ENCODE measurements at places on chromosomes 7 and 10.
A peak's percentile ranks its signal among the peaks of the same experiment; 100 is the strongest.

DNA sequence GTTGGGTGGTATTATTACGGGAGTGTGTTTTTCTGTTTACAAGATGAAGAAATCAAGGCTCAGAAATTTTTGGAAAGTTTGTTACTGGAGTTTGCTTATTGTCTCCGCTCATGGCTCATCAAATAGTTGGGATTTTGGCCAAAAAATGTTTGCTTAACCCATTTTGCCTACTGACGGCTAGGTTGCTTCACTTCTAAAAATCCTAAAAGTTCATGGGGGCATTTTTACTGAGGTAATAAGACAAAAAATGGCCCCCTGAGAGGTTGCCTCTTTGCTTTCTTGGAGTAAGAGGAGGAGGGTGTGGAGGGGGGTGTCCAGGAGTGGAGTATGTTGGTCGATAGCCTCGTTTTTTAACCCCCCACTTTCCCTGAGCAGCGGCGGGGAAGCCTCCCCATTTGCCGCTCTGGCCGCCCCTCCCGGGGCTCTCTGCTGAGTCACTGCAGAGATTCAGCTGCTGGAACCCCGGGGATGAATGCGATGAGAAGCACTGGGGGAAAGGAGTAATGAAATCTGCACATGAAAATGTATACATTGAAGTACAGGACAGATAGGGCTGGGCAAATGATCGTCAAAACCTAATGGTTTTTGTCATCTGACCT lies 1.5 kb downstream of the MEST start:
- no peak for DNase-seq

- DNase-seq = peak; percentile 91
Measured at GRCh38 chr7:92731335-92732063, 104.9 kb downstream of the CDK6 start.

- no peak for DNase-seq
Measured at GRCh38 chr10:133023216-133023843, 64.4 kb upstream of the ADGRA1 start.

- DNase-seq = peak; percentile 53
Measured at GRCh38 chr7:17706734-17707133, 233.6 kb downstream of the SNX13 start.

DNA sequence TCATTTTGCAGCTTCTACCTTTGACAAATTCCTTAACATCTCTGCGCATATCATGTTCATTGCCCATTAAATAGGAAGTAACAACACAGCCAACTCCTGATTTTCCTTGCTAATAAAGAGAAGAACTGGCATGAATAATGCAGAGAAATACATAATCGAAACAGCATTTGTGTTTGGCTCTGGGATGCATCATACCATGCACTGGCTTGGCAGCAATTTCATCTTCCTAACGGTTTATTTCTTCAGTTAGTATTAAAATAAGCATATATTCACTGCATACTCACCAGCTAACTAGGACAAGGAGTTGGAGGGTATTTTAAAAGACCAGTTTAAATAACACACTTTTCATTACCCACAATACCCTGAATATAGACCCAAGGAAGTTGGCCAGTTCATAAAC lies 132.5 kb downstream of the ITGA8 start:
- DNase-seq = no peak

DNA sequence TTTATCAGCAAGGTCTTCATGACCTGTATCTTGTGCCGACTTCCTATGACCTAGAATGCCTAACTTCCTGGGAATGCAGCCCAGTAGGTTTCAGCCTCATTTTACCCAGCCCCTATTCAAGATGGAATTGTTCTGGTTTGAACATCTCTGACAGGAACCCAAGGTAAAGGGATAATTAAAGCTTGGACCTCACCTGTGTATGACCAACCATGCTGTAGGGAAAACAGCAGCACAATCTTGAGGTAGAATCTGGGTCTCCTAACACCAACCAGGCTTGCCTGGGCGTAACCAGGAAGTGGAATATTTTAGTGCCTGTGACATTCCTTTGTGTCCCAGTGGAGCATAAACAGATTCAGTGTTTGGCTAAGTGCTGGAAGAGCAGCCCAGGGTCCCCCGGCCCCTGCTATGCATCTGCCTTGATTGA lies 94.1 kb downstream of the PFKFB3 start:
- no peak for DNase-seq

DNA sequence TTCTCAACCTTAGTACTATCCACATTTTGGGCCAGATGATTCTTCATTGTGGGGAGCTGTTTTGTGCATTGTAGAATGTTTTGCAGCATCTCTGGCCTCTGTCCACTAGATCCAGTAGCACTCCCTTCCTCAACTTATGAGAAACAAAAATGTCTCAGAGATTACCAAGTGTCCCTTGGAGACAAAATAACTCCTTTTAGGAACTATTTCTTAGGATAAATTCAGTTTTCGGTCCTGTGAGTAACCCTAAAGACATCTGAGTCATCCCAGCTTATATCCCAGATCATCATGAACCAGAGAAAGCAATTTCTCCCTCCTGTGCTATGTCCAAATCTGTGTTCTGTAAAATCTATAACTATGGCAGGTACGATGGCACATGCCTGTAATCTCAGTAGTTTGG lies 266.6 kb upstream of the PHYHIPL start:
- DNase-seq = no peak

- peak; percentile 73 for DNase-seq
Measured at GRCh38 chr7:1912593-1913465, 242.8 kb downstream of the ELFN1 start.

DNA sequence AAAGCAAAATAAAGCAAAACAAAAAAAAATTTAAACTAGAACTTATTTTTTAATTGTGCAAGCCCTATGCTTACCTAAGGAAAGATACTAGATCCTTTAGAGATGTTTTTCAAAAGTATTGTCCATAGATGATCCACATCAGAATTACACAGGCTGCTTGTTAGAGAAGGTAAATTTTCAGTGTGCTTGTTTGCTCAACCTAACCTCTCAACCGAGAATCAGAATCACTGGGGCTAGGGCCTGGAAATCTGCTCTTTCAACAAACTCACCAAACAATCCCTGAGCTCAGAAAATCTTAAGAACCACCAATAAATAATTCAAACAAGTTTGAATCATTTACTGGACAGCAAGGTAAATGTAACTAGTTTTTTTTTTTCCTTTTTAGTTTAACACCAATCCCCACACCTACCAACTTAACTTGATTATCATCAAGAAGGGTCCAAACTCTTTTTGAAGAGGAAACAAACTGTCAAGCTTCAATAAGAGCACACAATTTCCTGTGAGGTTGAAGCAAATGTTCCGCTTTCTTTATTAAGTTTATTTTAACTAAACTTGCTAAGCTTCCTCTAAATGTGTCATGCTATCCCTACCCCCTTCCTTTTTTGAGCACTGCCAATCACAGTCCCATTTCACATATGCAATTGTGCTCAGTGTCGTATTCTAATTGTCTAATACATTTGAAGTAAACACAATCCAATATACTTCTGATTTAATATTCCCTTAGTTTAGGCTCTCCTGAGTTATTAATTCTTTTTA lies 7.4 kb upstream of the TSPAN33 start:
- peak; percentile 76 for DNase-seq

GRCh38 chr10:6607778-6608177 lies 27.7 kb upstream of the PRKCQ start:
- DNase-seq = peak; percentile 6

GRCh38 chr7:151484971-151485707 lies 34.6 kb downstream of the RHEB start:
- peak; percentile 80 for DNase-seq

DNA sequence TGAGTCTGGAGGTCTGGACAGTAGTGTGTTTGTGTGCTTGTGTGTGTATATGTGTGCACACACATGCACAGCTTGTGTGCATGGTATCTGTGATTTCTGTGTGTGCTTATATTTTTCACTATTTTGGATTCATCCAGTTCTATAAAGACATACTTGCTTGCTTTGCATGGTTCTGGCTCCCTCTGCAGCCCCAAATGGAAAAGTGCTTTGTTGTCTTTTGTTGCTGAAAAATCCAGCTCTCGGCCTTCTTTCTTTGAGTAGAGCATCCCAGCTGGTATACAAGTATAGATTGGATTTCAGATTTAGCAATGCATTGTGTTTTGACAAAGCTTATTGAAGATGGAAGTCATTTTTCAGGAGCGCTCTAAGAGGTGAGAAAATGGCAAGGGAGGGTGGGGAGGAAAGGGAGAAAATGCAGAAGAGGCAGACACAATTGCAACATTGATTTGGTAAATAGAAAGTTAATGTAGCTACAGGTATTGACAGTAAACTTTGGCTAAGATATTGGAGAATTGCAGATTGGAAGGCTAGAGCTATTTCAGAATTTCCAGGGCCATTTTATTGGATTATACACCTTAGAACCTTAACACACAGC lies 333.9 kb downstream of the AUTS2 start:
- peak; percentile 23 for DNase-seq

- no peak for DNase-seq
Measured at GRCh38 chr10:29470843-29471543, 163.8 kb downstream of the SVIL start.

DNA sequence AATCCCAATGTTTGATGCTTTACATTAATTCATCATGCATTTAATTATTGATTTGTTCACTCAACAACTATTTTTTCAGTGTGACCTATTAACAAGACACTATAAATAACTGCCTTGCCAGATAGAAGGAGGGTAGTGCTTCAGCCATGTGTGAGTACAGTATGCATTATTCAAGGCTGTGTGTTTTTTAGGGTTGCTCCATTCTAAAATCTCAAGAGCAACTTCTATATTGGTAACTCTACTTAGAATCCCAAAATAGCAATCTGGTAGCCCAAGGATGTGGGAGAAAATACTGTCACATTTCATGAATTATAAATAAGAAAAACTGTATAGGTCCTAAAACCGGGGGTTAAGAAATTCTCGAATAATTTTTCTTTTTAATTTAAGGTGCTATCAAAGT lies 69.9 kb downstream of the ENO4 start:
- DNase-seq = no peak

- no peak for DNase-seq
Measured at GRCh38 chr10:28715246-28715645, 37.9 kb downstream of the BAMBI start.

DNA sequence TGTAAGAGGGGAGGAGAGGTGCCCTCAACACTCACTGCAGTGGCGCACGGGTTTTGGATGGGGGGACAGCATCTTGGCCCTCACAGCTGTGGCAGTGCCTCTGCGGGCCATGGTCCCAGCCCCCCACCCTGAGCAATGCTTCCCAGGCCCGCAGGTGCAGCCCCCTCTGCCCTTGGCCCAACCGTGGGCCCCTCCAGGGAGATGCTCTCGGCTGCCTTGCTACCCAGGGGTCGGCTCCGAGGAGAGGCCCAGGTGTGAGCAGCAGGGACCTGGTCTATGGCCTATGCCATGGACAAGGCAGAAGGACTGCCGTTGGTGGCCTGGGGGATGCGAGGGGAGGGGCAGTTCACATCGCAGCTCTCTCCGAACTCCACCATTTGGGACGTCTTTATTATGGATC lies 159.2 kb downstream of the RNF216 start:
- no peak for DNase-seq

DNA sequence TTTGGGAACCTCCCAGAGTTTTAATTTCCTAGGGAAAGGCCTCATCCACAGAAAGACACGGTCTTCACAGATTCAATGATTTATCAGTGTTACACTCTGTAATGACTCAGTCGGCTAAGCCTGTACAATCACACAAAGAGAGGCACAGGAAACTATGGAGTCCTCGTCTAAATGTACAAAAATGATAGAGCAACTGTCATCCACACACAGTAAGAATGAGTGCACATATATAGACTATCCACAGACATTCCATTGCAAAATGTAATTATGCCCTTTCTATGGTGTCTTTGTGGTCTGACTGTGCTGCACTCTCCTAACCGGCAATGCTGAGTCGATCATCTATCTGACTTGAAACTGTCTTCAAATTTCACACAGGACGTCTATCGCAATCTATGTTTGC lies 3.5 kb upstream of the NAMPT start:
- DNase-seq = no peak

DNA sequence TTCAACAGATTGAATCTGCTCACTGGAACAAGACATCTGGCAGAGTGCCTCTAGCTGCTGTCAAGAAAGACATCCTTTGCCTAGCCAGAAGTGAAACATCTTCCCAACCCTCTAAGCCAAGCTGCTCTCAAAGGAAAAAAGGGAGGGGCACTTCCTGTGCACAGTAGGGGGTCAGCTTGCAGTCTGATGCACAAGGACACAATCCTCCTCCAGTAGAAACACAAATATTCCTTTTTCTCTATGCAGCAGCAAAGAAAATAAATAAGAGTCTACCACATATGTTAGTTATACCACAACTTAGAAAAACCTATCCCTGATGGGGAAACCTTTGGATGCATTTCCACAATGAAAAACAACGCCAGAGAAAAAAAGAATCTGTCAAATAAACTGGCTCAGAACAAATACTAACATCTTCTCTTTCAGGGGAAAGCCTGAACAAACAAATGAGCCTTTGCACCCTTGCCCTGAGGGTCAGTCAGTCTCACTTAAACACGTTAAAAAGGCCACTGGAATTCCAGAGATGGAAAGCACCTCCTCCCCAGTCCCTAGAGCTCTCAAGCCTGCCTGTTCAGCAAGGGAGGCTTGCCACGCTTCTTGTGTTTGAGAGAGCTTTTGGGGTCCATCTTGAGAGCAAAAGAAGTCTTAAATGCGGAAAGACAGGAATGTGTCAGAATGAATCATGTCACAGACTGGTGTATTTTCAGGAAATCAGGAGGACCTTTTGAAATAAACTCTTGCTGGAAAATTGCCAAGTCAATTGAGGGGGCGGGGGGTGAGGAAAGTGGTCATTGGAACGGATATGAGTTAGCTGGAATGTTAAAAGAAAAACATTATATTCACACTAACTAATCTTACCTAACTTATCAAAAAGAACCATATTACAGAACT lies 7.5 kb downstream of the LAMB1 start:
- DNase-seq = no peak

- DNase-seq = no peak
Measured at GRCh38 chr10:22724773-22725172, 10.4 kb upstream of the PIP4K2A start.

DNA sequence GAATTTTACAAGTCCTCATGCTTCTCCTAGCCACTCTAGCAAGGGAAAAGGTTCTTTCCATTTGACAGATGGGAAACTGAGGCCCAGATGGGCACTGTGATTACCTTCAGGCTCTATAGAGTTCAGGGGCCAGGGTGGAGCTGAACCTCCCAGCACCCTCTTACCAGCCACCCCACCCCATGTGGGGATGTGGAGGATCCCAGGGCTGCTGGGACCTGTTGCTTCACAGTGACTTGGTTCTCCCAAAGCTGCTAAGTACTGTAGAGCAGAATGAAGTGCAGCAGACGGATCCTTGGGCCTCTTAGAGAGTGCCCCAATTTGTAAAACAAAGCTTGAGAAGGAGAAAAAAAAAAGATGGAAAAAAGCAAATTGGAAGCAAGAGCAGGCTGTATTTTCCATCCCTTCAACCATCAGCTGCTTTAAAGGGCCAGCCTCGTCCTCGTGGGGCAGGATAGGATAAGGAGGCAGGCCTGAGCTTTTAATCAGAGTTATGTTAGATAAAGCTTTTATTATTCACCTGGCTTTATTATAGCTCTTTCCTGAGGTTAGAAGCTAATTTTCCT lies 147.0 kb downstream of the CDH23 start:
- DNase-seq = no peak

DNA sequence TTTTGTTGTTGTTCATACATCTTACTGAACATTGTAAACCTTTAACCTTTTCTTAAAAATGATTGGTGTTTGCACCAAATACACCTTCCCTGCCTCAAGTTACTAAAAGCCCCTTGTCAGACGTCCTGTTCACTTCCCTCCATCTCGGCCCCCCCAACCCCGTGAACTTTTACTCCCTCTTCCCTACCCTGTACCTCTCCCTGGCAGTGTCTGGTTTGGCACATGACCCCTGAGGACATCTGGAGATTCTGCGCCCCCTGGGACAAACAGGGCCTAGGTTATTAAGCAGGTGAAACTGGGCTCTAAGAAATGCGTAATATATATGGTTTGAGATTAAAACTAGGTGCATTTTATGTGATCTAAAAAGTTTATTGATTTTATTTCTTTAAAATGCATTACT lies 1.4 kb downstream of the PPP2R2D start:
- DNase-seq = no peak

All from suppressor macrophage (primary cell).